ENCODE measurements at places on chromosomes 12 and 14.

GRCh38 chr14:75041613-75042012 is 9.7 kb downstream of the MLH3 start:
- DNase-seq = no peak

DNA sequence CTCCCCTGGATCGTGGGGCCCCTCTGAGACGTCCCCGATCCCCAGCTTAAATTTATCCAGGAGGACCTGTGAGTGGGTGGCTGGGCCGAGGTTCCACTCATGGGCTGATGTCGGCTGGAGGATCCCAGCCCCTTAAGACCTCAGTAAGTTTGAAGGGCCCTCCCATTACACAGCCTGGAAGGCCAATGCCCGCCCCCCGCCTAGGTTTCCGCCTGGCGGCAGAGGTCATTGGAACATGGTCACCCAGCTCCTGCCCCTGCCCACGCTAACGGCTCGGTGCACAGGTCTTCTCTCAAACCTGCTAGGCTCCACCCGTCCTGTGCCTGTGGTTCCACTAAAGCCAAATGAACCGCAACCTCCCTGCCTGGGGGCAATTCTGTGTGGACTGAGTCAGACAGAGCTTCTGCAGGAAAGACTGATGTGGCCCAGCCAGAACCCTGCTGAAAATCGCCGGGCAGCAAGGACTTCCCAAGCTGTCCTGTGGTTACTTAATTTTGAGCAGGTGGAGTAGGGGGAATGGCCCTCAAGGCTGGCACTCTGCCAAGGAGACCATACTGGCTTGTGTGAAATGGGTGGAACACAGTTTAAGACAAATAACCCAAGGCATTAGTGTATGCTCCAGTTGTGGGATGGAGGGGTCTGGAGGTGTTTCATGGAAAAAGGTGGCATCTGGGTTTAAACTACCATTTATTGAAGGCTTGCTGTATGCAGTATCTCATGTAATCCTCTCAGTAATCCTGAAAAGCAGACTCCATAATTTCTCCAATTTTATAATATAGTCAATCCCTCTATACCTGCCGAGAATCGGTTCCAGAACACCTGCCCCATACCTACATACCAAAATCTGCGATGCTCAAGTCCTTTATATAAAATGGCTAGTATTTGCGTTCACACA is 903 bp upstream of the NT5DC3 start:
- peak; percentile 89 for DNase-seq

GRCh38 chr12:27564612-27565213 is 40.7 kb downstream of the PPFIBP1 start:
- DNase-seq = no peak

DNA sequence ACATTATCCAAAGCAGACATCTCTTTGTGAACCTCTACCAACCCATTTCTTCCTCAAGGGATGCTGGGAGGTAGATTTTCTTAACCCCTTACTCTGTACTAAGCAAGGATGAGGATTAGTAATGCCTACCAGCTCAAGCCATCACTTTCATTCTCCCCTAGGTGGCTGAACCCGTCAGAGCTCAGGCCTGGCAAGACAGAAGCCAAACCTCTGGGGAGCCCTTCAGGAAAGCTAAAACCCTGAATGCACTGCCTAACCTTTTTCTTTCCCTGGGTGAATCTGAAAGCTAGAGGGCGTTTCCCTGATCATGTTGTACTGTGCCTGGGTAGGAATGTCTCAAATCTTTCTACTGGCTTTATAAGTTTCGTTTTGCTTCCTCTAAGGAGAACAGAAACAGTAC is 617.3 kb downstream of the RPL10L start:
- DNase-seq = no peak

GRCh38 chr14:65637780-65638179 is 225.2 kb downstream of the FUT8 start:
- DNase-seq = no peak

DNA sequence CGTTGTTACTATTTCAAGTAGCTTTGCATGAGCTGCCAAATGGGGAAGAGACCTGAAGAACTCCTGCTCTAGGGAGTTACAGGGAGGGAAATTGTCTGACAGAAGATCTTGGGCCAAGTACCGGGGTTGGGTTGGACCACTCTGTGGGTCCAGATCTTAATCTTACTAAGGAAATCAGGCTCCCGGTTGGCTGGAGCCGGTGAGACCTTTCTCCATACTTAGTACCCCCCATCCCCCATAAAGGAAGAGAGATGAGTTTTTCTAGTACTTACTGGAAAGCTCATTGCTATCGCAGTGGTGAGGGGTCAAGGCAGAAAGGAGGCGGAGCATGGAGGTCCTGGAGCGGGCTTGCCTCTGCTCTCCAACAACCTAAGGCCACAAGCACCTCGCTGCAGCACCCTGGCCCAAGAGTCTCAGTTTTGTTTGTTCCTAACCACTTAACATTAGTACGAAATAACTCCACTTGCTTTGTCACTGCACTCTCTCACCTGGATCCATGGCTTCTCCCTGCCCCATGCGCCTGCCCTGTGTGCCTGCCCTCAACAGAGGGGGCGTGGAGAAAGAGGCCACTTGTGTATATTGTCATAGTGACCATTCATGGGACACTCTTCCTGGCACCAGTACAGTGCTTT is 6.8 kb upstream of the UNC119B start:
- no peak for DNase-seq

DNA sequence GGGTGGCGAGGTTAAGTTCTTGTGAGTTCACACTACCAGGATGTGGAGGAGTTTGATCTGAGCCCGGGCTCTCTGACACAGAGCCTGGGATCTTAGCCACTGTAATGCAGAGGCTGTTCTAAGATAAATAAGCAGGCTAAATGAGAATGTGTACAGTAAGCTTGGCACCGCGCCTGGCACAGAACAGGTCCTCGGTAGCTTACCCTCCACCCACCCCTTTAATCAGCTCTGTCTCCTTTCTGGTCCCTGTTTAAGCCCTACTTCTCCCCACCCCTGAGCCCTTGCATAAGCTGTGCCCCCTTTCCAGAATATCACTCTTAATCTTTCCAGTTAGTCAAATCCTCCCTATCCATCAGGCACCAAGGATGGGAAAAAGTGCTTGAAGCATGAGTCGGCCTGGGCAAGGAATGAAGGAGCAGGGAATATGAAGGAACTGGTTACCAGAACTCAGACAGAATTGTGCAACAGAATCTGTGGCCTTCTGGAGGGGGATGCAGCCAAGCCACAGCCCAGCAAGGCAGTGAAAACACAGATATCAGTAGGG is 32.8 kb upstream of the CMKLR1 start:
- DNase-seq = no peak

DNA sequence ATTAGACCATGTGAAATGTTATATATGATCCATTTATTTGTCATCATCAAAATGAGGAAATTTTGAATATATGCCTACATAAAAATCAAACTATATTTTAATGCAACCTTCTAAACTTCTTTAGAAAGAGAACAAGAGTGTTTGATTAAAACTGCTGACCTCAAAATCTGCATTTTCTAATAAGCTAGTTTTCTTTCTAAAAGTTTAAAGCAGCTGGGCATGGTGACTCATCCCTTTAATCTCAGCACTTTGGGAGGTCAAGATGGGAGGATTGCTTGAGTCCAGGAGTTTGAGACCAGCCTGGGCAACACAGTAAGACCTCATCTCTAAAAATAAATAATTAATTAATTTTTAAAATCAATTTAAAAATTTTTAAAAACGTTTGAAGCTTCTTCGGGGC is 36.2 kb downstream of the GNPTAB start:
- no peak for DNase-seq

GRCh38 chr12:127588249-127588648 is 678.7 kb upstream of the TMEM132C start:
- DNase-seq = no peak

GRCh38 chr14:62168564-62169155 is 406.4 kb downstream of the SNAPC1 start:
- DNase-seq = no peak

GRCh38 chr12:85872497-85873091 is 1.5 kb upstream of the NTS start:
- peak; percentile 25 for DNase-seq

DNA sequence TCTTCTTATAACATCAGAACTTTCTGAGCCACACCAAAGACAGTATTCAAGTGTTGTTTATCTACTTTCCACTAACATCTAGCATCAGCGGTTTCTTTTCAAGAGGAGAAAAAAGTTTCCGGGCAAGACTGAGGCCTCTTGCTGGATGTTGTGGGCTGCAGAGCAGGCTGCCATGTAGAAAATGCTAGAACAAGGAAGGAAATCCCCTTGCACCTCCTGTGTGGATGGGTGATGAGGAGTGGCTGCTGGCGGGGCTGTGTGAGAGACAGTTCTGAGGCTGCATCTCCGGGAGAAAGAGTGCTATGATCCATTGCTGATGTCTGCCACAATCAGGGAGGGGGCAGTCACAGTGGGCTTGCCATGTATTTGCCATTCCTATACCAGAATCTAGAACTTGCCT is 37.8 kb upstream of the PPP1CC start:
- DNase-seq = no peak

- DNase-seq = no peak
Observed at GRCh38 chr14:67806246-67806645, 10.1 kb downstream of the ZFYVE26 start.

DNA sequence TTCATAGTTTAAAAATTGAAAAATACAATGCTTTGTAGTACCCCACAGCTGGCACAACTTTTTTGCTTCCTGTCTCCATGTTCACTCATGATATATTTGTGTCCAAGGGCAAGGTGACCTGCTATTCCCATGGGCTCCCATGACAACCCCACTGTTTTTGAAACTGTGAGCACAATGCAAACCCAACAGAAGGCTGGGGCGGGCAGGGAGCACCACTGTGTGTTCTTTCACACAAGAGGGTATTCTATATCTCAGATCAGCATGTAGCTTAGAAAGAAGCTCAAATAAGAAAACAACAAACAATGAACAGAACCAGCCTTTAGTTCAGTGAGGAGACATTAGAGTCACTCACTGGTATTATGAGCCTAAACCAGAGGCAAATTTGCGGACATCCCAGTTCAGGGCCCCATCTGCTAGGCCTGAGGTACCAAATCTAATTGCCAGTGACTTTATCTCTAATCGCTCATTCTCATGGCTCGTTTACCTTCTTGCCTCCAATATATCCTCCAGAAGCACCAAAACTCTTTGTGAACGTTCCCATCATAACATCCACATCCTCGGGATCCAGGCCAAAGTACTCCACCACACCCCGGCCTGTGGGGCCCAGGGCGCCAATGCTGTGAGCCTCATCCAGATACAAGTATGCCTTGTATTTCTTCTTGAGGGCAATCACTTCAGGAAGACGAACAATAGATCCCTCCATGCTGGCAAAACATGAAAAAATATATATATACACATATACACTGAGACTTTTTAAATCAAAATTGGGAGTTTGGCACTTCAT is 56.4 kb upstream of the ISM2 start:
- DNase-seq = no peak

- DNase-seq = no peak
Observed at GRCh38 chr12:51980051-51980808, 26.5 kb upstream of the TAMALIN start.

- DNase-seq = no peak
Observed at GRCh38 chr14:65054471-65055085, 47.7 kb downstream of the MAX start.

DNA sequence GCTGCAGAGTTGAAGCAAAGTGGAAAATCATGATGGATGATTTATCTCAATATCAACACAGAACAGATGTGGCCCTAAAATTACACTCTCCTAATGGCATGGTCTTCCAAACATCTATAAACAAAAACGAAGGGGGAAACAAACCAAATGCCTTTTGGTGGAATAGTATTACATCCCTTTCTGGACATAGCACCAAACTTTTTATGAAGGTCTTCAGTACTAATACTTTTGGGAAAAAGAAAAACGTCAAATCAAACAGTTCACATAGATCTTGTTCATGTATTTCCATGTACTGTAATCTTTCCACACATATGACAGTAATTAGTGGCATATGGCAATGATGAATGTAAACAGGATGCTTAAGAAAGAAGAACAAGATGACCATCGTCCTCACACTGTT is 22.9 kb upstream of the ANAPC7 start:
- no peak for DNase-seq

GRCh38 chr12:121465921-121466793 is 66.2 kb downstream of the RNF34 start:
- no peak for DNase-seq

DNA sequence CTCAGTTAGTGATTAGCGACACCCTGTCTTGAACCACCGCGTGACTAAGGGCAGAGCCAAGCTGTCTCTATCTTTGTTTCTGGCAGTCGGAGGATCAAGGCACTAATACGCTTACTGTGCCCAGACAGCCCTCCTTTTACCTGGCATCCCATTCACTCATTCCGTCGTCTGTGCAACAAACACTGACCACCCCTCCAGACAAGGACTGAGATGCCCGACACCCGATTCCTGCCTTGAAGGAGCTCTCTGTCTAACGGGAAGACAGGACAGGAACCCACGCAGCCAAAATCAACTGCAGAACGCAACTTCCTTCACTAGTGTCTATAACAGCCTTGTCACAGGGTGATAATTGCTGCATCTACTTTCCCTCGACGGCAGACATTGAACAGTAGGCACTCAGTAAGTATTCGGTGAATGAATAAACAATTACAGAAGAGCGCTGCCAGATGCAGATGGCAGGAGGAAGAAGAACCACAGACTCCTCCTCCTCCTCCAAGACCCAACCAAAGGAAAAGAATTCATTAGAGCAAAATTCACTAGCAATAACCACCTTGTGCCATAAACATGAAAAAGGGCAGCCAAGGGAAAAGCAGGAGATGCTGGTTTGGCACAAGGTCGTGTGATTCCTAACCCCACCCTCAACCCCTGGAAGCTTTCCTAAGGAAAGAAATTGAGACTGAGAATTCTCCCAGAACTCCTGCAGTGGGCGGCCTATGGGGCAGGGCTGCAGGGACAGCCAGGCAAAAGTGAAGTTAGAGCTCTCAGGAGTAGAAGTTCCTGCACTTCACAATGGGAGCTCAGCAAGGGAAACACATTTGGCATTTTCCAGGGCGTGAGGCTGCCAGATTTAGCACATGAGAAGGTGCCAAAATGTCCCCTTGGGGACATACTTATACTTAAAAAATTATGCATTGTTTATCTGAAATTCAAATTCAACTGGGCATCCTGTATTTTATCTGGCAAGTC is 186.6 kb upstream of the DIO3 start:
- no peak for DNase-seq

- DNase-seq = no peak
Observed at GRCh38 chr14:72256055-72256454, 323.8 kb downstream of the RGS6 start.

DNA sequence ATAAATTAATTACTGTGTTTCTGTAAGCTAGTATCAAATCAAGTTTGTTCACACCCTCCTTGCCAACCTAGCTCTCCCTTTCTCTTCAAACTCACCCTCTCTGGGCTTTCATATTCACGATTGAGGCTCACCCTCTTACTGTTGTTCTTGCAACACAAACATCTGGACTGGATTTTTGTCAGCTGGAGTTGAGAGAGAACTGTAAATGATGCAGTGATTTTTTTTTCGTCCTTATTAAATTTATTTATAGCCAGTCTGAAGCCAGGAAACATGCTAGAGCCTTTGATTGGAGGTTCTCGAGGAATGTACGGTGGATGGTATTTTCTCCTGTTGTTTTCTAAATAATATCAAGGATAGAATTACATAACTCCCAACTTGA is 485.1 kb downstream of the ZFP36L1 start:
- no peak for DNase-seq

DNA sequence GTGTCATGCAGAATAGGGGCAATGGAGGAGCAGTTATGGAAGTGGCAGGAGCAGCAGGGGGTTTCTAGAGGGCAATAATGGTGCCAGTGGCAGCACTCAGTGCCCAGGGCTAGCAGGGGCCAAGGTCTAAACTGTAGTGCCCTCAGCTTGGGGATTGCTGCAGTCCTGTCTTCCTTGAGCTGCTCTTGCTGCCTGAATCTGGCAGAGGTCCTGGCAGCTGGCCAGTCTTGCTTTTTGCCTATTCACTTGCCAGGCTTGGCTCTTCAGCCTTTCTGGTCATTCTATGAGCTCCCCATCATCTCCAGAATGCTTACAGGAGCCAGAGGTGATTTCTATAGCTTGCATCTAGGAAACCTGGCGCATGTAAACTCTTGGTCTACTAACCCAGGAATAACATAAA is 72.0 kb downstream of the SUDS3 start:
- DNase-seq = no peak

Data from keratinocyte (primary cell).